ENCODE measurements at places on chromosomes 12 and 14. TPM values are rescaled to one million over a fixed set of nuclear protein-coding genes. Genes with fewer than 3 reads are reported as not detected.

ALG10 gene
- total RNA-seq: 5.6 TPM

GRCh38 chr14:95153866-95154265 lies 3.5 kb downstream of the DICER1 start:
- DNase-seq: no peak

DNA sequence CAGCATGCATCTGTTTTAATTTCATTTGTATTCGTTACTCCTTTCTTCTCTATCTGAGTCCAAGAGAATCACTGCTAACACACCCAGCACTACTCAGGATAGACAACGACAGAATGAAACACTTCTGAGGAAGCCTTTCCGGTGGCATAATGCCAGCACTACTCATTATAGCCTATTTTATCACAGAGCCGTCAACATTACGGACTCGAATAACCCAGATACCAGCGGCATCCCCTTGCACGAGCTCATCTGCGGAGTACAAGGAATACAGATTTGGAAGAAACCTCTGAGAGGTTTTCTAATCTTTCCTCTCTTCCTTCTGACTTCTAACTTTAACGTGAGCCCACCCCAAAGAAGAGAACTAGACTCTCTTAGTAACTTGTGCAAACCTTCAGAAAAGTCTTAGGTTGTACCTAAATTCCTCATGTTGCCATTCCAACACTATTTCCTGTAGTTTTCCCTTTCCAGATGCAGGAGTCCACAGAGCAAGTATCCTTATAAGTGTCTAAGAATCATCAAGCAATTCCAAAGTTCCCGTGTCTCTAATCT lies 248.1 kb downstream of the APAF1 start:
- no peak for DNase-seq

LRP1-AS gene
- total RNA-seq: not detected

- DNase-seq: no peak
Observed at GRCh38 chr14:61215222-61216020, 65.7 kb downstream of the TMEM30B start.

DNA sequence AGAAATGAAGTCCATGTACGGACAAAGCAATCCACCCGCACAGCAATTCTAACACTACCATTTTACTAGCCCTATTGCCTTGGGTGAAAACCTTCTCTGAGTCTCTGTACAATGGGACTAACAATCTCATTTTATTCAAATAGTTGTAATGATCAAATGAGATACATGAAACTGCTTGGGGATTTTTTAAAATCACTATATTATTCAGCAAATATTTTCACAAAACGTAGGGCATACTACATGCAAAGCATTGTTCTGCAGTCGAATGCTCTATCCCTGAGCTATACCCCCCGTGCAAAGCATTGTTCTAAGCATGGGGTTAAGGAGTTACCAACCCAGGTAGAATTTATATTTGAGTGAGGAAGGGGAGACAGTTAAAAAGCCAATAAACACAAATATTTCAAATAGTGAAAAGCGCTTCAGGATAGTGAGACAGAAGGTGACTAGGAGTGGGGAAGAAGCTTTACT lies 554 bp upstream of the ATF7 start:
- DNase-seq: no peak

- DNase-seq: no peak
Observed at GRCh38 chr12:51538149-51538548, 52.9 kb upstream of the SCN8A start.

GRCh38 chr12:4909734-4910501 lies at the start of gene KCNA1:
TSS of gene KCNA1 (plus strand) at chr12:4909905. CDS start at chr12:4911379, 1,474 bp downstream.
- DNase-seq: peak; percentile 55

GRCh38 chr12:25308756-25309155 lies 58.0 kb upstream of the KRAS start:
- no peak for DNase-seq

COCH gene
- total RNA-seq: 0.99 TPM
